Muscle of back (tissue), 13 donors: ENCODE measurements at places on chromosomes 7 and 10. TPM values are rescaled to one million over a fixed set of nuclear protein-coding genes. Genes with fewer than 3 reads are reported as not detected.
A peak's percentile ranks its signal among the peaks of the same experiment; 100 is the strongest.

Gene BTBD16
- polyA plus RNA-seq: 0.31 TPM

Gene NPFFR1
- 0.06 TPM for polyA plus RNA-seq

GRCh38 chr7:158689488-158689887 lies 15.1 kb downstream of the NCAPG2 start:
- DNase-seq: no peak

DNA sequence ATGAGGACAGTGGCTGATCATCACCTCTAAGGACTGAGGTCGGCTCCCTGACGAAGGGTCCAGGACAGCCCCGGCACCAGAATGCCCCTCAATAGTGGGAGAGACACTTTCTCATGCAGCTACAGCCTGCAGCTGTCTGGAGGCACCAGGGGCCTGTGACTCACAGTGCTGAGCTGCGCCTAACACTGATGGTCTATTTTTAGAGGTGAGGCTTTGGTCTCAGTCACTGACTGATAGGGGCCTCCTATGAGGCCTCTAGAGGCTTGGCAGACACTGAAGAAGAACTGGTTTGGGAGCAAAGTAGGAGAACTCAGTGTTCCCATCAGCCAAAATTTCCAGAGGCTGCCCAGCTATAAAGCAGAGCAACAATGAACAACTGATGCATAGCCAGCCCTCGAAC lies 130.1 kb downstream of the COBL start:
- peak; percentile 34 for DNase-seq

- no peak for DNase-seq
These were observed 208.9 kb downstream of the TMEM26 start for GRCh38 chr10:61244261-61244775.

DNA sequence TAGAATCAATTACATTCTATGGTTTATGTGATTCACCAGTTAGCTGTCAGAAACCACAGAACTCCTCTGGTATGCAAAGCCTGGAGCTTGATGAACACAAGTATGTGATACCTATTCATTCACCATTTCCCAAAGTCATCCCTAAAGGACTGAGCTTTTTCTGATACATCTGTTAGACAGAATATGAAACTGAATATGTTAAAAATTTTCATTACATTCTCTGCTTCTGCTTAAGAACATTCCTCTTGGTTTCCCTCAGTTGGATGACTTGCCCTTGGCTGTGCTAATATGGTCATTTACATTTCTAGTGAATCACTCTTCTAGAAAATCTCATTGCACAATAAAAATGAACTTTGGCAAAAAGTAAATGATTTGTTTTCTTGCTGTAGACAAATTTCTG lies 10.8 kb upstream of the PON1 start:
- no peak for DNase-seq

DNA sequence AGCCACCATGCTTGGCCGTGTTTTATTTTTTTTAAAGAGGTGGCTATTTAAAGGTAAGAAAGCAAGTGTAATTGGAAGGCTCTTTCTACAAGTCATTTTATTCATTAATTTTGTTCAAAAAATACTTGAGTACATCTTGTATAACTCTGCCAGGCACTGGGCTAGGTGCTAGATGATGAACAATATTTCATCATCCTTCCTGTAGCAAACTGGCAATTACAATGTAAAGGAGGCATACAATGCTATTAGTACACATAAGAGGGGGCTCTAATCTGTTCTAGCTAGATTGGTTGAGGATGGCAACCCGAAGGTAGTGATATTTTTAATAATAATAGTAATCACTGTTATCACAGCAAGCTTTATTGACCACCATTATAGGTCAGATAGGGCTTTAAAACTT lies 215.5 kb upstream of the KLF14 start:
- DNase-seq: no peak

DNA sequence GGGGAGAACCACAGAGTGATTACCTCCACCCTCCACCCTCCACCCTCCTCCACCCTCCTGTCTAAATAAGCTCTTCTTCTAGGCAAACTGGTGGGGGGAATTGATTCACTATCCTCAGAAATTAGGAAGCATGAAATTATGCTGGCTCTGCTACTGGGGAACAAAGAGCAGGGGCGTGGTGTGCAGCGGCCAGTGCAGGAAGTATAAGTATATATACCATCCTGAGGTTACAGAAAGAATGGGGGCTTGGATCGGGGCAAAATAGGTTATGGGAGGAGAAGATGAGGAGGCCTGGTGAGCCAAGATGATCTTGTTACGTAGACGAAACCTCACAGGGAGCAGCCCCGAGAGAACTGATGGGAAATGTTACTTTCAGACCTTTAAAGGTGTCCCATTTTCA lies 49.1 kb downstream of the SYPL1 start:
- DNase-seq: no peak

DNA sequence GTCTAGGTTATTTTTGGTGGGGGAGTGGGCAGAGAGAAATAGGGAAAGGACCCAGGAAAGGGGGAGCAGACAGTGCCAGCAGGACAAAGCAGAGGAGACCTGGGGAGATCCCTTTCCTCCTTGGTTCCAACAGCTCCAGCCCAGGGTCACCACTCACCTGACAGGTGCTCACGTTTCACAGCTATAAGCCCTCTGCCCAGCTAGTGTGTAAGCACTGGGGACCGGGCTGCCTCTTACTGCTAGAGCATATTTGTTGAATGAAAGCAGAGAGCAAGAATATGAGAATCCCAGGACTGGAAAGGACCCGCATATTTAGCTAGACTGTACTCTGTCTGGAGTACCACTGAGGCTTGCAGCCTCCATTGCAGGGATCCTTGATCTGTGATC lies 6.7 kb downstream of the ZCCHC24 start:
- no peak for DNase-seq
